ENCODE measurements at places on chromosomes 4 and X.

- DNase-seq = no peak
These were observed 1.1 kb upstream of the UBE2D3 start for GRCh38 chr4:102828497-102828808.

DNA sequence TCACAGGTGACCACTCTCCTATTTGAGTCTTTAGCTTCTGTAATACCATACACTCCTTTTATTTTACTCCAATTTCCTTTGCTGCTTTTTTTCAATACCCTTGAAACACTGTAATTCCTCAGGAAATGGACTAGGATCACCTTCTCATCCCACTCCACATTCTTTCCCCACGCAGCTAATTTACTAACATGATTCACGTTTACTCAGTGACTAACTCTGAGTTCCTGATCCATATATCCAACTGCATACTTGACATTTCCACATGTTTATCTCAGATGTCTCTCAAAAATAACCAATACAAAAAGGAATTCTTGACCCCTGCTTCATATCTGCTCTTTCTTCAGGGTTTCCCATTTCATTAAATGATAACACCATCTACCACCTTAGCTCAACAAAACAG lies 19.9 kb downstream of the RPS6KA6 start:
- no peak for DNase-seq

GRCh38 chr4:70838666-70839588 lies 763 bp downstream of the GRSF1 start:
- DNase-seq = peak; percentile 33

DNA sequence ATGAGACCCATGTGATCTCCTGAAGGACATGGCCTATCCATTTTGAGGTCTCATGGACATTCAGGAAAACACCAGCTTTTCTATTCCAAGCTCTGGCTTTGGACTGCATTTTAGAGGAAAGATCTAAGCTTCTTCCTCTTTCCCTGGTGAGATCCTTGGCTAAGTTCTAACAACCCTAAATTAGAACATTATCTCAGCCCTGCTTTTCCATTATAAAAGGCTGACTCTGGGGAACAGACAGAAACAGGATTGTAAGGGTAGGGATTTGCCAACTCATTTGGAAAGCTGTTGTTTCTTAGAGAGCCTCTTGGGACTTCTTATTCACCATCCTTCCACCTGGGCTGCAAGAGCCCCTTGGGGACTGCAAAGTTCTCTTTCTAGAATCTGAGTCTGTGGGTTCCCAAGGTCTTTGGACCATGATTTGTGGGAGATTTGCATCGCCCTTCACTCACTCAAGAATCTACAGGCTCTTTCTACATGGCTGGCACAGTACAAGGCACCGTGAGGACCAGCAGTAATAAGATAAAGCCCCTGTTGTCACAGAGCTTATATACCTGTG lies 146.9 kb downstream of the FNIP2 start:
- no peak for DNase-seq

GRCh38 chrX:72296991-72297390 lies 8.7 kb downstream of the CITED1 start:
- no peak for DNase-seq

GRCh38 chr4:177012918-177013545 lies 220.3 kb upstream of the VEGFC start:
- DNase-seq = no peak

GRCh38 chr4:145937971-145938611 lies 532 bp downstream of the ZNF827 start:
- DNase-seq = peak; percentile 4

DNA sequence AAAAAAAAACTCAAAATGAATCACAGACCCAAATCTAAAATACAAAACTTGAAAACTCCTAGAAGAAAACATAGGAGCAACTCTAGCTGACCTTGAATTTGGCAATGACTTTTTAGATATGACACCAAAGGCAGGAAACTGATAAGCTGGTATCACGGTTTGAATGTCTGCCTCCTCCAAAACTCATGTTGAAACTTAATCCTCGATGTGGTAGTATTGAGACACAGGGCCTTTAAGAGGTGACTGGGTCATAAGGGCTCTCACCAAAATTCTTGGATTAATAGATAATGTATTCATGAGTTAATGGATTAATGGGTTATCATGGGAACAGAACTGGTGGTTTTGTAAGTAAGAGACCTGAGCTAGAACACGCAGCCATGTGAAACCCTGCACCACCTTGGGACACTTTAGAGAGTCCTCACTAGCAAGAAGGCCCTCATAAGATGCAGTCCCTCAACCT lies 40.5 kb downstream of the FRYL start:
- no peak for DNase-seq

DNA sequence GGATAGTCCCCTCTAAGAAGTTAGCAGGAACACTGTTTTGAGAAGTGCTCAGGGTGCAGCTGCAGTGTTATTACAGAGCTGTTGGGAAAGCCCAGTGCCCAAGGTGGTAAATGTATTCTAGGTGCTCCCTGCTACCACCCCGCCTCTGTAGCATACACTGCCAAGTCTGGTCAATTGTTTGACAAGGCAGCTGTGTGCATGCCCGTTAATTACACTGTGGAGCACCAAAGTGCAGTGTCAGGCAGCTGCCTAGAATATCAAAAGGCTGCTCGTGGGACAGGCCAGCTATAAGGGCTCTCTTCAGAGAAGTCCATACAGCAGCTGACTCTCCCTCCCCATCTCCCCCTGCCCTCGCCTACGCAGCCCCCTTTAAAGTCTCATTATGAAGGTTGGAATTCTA lies 99.9 kb upstream of the KLHL13 start:
- no peak for DNase-seq

- no peak for DNase-seq
These were observed 8.5 kb downstream of the PPP1R3F start for GRCh38 chrX:49278081-49278480.

DNA sequence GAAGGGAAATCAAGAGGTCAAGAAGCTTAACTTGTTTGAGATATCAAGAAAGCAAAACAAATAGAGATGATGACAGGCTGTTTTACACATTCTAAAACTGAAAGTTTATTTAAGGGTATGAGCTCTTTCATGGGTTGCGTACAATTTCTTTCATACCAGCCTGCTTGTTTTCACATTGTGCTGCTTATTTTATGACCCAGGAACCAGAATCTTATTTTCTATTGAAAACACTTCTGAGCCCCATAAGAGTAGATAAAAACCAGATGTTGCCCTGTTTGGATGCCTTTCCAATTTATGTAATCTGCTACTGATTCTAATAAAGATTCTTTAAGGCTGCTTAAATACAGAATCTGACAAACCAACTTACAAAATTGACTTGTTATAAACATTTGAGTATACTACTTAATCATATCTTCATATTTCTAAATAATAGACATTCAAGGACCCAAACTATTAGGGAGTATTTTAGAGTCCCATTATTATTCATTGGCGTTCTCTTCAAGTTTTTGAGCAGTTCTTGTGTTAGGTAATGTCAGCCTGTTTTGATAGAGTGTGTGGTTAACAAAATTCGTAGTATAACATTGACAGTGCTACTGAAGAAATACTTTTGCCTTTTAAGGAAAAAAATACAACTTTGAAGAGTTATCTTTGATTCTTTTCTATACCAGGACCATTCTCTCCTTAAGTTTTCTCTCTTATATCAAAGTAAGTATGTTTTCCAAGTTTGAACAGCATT lies 74.4 kb downstream of the PDLIM5 start:
- DNase-seq = no peak

DNA sequence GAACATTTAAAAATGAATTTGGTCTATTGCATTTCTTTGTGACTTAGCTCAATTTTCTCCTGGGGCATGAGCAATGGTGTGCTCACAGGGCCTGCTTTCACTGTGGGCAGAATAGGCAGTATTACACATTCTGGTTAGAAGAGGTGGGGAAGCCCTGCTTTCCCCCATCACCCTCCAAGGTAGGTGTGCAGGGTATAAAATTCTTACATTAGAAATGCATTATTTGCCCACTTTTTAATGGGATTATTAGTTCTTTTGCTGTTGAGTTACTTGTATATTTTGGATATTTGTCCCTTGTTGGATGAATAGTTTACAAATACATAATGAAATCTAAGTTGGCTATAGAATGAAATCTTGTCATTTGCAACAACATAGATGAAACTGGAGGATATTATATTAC lies 8.3 kb upstream of the STBD1 start:
- DNase-seq = no peak

- DNase-seq = no peak
These were observed 199.2 kb downstream of the DCTD start for GRCh38 chr4:182717788-182718583.

DNA sequence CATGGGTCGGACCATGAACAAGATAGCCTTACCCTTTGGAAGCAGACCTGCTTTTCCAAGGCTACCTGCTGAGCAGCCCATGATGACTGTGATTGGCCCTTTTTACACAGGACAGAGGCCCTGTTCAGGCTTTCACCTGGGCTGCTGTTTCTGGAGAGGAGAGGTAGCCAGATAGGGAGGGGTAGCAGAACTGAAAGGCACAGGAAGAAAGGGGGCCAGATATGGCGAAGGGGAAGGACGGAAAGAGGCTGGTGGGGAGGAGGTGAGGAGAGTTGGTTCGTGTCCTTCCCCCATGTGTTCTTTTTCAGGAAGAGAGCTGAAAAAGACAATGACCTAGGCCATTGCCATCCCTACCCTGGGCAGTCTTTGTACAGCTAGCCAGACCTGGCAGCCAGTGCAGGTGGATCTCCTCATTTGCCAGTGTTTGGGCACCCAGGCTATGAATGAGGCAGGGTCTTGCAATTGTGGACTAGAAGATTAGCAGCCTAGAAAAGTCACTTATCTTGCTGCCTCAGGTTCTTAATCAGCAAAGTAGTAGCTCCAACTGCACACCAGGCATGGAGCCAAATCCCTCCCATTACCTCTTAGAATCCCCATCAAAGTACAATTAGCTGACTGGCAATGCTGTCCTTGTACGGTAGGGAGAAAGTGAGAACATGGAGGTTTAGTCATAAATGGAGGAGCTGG lies 139.6 kb downstream of the AMMECR1 start:
- DNase-seq = no peak

- no peak for DNase-seq
These were observed 96.1 kb upstream of the VCX start for GRCh38 chrX:7746856-7747255.

DNA sequence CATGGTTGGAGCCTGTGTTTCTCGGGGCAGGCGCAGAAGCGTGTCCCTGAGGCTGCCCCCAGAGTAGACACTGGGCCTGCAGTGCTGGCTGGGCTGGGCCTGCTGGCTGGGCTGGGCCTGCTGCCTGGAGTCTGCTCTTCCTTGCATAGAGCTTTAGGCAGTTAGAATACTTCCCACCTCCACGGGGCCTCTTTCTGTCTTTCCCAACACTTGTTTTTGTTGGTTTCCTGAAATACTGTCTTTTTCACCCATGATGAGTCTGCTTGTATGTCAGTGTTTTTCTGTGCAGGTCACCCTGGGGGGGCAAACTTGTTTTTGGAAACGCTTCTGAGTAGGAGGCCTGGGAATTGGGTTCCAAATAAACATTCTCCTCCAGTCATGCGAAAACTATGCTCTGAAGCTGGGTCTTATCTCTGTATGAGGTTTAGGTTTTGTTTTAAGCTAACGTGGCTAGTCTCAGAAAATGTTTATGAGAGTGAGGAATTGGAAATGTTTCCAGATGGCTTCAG lies 32.2 kb downstream of the TRMT44 start:
- DNase-seq = no peak

DNA sequence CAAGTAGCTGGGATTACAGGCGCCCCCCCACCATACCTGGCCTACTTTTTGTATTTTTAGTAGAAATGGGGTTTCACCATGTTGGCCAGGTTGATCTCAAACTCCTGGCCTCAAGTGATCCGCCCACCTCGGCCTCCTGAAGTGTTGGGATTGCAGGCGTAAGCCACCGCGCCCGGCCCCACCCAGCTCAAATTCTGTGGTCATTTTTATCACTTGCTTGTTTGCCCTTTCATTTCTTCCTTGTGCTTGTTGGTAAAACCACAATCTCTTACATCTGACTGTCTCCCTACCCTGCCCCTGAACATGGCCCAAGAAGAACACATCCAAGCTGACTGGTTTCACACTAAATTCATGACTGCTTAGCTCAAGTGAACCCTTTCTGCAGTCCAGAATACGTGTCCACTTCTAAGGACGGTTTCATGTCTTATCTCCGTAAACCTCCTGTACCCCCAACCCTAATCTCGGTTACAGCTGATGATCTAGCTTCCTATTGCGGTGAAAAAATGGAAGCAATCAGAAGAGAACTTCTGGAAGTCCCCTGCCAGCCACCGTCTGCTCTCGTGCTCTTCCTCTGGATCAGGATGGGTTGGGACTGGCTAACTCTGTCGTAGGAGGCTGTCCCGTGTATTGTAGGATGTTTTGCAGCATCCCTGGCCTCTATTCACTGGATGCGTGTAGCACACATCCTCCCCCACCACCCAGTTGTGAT lies 5.4 kb upstream of the RS1 start:
- DNase-seq = no peak

- no peak for DNase-seq
These were observed 162.6 kb upstream of the RAPGEF2 start for GRCh38 chr4:158940271-158940670.

DNA sequence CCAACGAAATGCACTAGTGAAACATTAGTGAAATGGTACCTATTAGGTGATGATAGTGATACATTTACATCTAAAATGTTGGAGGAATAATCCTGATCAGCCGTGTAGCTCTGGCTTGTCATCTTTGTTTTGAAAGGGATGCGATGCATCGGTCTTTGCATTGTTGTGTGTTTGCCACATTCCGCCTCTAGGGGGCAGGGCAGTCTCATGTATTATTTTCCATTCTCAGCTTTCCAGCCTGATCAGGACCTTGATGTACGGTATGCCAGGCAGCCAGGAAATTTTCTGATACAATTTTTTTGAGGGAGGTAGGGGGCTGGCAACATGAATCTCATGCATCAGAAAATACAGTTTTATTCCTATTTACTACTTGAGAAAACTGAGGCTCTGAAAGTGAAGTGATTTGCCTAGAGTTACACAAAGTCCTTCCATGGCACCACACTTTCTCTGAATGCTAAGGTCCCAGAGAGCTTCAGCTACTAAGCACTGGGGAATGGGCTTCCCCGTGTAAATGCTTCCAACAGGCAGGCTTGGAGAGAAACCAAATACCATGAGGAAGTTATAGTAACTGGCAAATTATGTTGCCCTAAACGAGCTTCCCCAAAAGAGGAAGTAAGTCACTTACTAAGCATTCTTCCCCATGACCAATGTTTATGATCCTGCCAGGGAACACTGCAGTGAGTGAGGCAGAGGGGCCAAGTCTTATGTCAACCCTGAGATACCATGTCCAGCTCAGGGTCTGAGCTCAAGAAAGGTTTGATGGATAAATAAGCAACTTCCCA lies 31.8 kb upstream of the IQSEC2 start:
- peak; percentile 42 for DNase-seq

GRCh38 chr4:176753049-176753448 lies 39.7 kb downstream of the VEGFC start:
- no peak for DNase-seq
